ENCODE measurements at places on chromosomes 2 and 18.

DNA sequence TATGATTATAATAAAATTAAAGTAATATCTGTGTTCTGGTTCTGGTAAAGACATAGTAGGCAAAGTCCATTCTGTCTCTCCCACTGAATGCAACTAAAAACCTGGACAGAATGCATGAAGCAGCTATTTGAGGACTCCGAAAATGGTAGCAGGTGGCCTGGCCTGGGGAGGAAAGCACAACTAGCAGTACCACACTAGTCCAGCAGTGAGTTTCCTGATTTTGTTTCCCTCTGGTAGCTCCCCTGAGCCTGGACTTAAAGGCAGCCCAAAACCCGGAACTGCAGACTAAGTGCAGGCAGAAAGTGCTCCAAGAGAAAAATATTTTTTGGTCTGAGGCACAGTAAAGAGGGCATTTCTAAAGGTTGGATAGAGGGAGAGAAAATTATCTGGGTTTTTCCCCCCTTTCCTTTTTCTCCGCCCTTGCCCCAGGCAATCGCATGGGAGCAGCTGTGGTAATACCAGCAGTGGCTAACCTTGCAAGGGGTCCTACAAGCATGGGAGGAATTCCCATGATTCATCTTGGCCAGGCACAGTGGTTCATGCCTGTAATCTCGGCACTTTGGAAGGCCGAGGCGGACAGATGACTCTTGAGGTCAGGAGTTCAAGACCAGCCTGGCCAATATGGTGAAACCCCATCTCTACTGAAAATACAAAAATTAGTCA is 32.3 kb downstream of the ASXL2 start:
- no peak for DNase-seq

DNA sequence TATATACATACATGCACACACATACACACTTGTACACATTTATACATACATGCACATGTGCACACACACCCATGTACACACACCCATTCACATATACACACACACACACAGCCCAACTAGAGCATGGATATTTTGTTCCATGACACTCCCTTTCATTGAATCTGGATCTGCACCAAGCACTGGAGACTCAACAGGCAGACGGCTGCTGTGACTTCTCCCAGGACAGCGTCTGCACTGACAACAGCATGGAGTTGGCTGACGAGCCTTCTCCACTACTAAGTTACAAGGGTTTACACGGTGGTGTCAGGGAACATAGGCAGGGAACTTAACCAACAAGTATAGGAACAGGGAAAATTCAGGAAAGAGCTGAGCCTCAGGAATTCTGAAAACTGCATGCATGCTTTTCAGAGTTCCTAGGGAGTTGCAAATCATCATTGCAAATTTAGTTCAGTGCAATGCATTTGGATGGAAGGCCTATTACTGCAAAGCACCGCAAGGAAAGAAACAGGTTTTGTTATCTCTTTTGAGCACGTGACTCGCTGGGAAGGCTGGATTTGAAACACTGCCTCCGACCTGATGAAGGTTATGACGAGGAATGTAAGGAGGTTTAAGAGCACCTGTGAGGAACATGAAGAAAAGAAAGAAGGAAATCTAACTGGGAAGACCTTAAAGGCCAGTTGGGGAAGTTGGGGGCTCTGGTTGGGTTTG is 35.9 kb downstream of the TMEM18 start:
- no peak for DNase-seq

- no peak for DNase-seq
These were observed 27.4 kb upstream of the CATIP start for GRCh38 chr2:218329027-218329825.

DNA sequence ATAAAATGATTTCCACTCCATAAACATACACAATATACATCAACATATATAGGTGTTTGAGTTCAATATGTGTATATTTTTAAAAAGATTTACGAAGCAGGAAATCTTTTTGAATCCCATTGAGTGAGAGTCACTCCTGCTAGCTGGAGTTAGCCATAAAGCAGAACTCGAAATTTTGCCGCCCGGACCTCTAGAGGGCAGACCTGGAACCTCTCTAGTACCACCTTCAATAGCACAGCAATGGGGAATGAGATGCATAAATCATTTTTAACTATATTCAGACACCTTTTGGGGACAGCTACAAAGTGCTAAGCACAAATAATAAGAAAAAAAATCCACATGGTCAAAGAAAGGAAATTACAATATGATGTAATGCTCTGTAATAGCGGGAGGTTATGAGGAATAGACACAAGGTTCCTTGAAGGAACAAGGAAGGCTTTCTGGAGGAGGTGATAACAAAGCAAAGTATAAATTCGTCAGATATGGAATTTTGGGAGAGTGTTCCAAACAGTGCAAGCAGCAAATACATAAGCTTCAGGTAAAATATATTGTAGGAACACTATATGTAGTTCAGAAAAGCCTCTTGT is 533.4 kb downstream of the ERBB4 start:
- peak; percentile 8 for DNase-seq

DNA sequence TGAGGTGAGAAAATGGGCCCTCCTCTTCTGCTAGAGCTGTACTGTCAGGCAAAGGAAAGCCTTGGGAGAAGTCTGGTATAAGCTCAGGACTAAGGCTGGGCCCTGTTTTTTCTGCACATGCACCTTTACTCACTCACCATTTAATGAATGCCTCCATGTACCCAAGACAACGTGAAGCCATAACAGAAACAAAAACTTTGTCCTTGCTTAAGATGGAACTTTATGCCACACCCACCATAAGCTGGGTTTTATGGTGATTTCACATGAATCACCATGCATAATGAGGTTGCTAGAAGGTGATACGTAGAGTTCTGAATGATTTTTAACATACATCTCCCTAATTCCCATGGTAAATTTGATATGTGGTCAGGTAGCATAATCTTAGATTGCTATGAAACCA is 63.7 kb upstream of the CYP26B1 start:
- no peak for DNase-seq

DNA sequence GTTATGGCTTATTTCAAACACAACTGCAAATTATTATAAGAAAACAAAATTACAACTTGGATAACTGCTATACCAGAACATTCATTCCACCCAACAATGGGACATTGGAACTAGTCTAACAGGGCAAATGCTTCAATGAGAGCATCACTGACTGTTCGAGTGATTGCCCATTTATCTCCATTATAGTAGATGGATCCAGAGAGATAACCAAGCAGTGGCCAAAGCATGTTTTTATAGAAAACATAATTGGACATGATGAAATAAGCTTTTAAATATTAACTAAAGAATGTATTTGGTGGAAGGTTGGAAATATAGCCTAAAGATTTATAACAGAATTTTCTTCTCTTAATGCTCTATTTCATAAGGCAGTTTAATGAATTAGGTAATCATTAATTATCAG is 634.8 kb downstream of the NUP35 start:
- DNase-seq: no peak

DNA sequence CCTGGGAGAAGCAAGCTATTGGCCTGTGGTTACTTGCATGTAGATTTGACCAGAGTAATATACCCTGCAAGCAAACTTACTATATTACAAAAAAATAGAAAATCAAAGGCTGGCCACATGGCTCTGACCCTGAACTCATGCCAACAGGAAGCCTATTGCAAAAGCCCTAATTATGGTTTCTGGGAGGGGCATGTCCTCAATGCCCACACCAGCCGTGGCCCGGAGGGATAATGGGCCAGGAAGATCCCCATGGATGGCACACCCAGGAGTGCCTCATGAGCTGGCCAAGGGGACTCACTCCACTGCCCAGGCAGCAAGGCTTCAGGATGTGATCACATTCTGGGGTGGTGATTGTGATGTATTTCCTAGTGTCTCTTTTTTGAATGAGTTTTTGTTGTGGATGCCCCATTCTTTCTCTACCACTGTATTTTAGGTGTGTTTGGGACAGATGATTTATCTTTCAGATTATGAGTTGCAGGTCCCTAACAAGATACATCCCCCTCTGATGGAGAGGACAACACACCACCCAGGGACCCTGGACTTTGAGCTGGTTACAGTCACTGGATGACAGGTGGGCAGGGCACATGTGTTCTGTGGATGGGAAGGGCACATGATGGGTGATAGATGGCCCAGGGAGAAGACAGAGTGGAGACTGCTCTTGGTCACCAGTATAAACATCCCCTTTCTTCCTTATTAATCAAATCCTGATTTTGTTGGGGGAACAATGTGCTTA is 18.7 kb upstream of the TFCP2L1 start:
- DNase-seq: no peak

DNA sequence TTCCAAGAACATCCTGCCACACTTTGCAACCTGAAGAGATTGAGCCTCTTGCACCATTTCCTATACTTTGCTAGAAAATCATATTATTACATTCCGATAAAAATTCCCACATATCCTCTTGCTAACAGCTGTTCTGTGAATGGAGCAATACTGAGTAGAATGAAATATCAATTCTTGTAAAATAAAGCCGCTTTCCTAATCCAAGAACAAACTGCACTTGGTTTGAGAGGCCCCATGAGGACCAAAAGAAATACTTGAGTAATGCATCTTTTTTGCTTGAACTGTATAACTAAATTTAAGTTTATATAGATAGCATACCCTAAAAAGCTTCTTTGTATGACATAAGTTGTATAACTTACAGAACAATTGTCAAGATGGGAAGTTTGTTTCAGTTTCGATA is 632.4 kb upstream of the SLC8A1 start:
- DNase-seq: no peak

DNA sequence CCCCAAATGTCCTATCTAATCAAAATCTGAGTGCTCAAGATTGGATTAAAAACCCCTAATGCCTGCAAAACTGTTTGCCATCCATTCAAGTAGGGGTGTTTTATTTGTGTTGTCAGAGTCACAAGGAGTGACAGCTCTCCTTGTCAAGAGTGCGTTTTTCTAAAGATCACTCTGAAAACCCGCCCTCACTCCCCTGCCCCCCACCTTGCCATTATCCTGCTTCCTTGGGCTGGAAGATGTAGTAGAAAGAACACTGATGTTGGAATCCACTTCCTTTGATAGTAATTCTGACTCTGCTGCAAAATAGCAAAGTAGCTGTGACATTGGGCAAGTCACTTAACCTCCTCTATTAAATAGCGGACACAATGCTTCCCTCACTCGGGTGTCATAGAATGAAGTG is 155.6 kb downstream of the TSN start:
- no peak for DNase-seq

- DNase-seq: no peak
These were observed 62.6 kb upstream of the CTLA4 start for GRCh38 chr2:203804764-203805485.

DNA sequence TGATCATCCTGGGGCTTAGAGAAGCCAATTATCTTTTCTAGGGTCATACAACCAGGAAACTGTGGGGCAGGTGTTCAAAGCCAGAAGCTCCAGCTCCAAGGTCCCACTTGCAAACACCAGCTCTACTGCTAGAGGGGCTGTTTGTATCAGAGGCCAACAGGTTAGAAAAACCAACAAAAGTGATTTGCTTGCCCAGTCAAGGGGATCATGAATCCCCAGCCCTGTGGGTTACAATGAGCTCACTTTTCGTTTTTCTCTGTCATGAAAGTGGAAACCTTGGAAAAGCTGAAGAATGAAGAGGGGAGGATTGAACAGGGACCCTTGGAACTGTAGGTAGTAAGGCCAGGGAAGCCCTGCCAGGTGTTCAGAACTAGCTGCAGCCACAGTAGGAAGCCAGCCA is 119.2 kb downstream of the SPP2 start:
- DNase-seq: no peak

GRCh38 chr2:199160677-199161465 is 296.9 kb downstream of the SATB2 start:
- no peak for DNase-seq

DNA sequence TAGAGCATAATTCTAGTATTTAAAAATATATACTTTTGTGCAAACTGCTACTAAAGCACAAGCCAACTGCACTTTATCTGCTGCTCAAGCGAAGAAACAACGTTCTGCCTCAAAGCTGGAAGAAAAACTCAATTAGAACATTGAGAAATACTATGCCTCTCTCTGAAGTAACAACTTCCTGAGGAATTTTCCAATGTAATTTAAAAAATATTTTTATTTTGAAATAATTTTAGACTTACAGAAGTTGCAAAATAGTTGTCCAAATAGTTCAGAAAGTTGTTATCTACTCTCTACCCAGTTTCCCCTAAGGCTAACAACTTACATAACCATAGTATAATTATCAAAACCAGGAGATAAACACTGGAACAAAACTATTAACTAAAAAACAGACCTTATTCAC is 12.3 kb upstream of the POLI start:
- DNase-seq: no peak

- no peak for DNase-seq
These were observed 279.8 kb downstream of the NAPG start for GRCh38 chr18:10805587-10806118.

GRCh38 chr2:27288610-27289009 is 6.4 kb downstream of the TRIM54 start:
- DNase-seq: no peak

DNA sequence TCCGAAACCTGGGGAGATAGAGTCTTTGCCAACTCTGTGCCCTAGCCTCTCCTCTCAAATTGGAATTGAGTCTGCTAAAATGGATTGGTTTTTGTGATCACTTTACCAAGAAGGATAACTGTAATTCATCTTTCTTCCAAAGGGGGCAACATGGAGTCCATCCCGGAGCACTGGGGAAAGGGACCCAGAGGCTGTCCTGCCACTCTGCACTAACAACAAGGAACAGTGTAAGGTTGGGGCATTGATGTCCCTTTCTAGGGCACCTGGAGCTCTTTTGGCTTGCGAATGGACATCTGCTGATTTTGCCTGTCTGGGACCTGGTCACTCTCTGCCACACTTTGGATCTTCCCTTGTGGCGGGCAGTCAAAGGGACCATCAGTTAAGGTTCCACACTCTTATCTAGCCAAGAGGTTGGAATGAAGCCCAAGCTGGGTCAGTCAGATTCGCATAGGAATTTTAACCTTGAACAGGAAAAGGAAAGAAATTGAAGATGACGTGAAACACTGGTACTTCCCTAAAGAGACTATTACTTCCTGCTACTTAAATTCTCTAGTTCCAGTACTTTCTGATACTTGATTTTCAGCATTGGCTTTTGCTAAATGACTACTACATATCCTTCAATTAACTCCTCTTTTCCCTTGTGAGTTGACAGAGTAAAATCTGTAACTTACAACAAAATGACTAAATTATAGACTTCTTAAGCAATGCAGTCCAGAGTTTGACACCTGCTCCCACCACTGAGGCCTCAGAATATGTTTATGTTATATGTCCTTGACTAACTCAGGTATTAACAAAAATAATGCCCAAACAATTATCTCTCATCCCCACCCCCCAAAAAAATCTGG is 64.7 kb upstream of the KLF7 start:
- no peak for DNase-seq

DNA sequence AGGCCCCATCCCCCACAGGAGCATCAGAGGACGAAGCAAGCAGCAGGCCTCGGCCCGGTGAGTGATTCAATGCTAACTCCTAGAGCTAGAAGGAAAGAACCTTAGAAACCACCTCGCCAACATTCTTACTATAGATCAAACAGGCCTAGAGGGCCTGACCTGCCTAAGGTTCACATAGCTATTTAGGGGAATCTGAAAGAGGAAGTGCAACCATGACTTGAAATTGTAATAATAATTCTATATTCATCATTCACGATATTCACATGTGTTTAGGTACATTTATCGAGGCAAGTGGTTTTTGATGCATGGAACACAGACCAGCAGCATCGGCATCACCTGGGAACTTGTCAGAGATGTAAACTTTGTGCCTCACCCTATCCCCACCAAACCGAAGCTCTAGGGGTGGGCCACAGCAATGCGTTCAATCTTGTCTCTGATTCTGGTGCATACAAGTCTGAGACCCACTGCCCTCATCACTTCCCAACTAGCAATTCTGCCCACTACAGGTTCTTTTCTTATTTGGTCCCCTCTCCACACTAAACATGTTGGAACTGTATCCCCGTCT is 78.0 kb upstream of the DNMT3A start:
- no peak for DNase-seq

- no peak for DNase-seq
These were observed 59.3 kb downstream of the SERTAD2 start for GRCh38 chr2:64594226-64594989.
